ENCODE measurements at places on chromosomes 5 and 9.

DNA sequence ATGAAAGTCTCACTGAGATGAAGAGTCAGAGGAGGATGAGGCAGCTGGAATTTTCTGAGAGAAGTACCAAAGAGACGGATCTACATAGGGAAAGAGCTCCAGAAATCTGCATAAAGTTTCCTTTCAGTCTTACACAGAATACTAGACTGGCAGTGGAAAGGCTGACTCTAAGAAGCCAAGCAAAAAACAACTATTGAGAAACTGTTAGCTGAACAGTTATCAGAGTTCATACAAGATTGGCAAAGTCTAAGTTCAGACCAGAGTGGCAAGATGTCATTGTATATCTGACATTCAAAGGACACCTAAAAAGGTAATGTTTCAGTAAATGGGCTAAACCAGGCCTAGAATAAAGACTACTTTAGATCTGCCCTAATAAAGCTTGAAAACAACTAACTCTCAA lies 209.0 kb downstream of the KIAA0825 start:
- H3K27ac ChIP-seq: no peak overlapping the region
- H3K27me3 ChIP-seq: no peaks in the 10 kb centered on the region
- no peak for DNase-seq
- no peaks in the 10 kb centered on the region for H3K36me3 ChIP-seq

DNA sequence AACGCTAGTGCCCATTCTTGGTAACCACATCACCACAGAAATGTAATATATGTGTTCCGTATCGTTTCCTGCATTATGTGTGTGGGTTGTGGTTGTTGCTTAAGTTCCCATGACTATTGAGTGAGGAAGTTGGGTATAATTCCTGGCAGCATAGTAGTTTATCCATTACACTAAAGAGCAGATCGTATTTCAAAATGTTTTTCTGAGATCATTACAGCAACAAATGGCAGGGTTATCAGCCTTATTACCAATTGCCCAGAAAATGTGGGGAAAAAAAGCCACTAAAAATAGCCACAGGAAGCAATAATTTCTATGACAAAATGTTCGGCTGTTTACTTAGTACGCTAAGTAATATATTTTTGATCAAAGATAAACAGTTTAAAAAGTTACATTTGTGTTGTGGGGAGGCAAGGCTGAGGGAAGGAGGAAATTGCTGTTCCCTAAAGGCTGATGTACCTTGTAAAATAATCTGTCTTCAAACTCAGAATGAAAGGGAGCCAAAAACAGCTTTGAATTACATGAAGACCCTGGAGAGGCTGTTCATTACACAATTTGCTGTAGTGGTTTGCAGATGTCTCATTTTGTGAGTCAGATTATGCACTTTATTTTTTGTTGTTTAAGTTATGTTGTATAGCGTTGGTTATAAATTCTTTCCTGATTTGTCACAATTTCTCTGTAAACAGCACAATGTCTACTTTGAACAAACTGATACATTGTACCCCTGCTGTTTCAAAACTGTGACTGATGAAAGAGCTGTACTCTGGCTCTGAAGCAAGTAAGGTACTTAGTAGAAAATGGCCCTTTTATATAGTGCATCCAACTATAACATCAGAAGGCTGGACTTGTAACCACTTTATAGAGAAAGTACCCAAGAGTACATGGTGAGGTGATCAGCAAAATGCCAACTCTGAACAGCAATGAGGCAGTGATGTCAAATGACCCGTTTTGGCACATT lies 1028.5 kb downstream of the NR2F1-AS1 start:
- H3K4me3 ChIP-seq: no peak overlapping the region
- DNase-seq: no peak
- no peak overlapping the region for H3K27ac ChIP-seq
- no peaks in the 10 kb centered on the region for H3K4me1 ChIP-seq
- H3K36me3 ChIP-seq: no peaks in the 10 kb centered on the region
- H3K27me3 ChIP-seq: no peaks in the 10 kb centered on the region

GRCh38 chr5:122775550-122776542 lies 966 bp downstream of the SNX2 start:
- H3K4me3 ChIP-seq: peak overlapping the region; percentile 99
- no peak for DNase-seq
- H3K4me1 ChIP-seq: peaks cover 15% of the 10 kb centered on the region
- no peaks in the 10 kb centered on the region for H3K36me3 ChIP-seq
- peak overlapping the region; percentile 79 for H3K27ac ChIP-seq

DNA sequence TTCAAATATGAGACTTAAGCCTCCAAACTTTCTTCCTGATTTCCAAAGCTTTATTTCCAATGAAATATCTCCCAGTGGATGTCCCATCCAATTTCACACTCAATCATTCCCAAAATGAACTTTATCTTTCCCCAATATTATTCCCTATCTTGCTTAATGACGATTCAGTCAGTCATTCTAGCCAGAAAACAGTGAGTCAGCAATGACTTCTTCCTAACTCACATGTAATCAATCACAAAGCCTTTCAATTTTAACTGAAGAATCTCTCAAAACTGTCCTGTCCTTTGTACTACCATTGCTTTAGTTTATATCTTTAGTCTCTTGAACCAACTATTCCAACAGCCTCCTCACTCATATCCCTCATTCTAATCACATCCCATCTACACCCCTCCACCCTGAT lies 34.9 kb downstream of the NSA2 start:
- H3K27me3 ChIP-seq: no peaks in the 10 kb centered on the region
- H3K36me3 ChIP-seq: no peaks in the 10 kb centered on the region
- no peak overlapping the region for H3K4me3 ChIP-seq
- H3K27ac ChIP-seq: no peak overlapping the region

- H3K36me3 ChIP-seq: no peaks in the 10 kb centered on the region
- H3K4me3 ChIP-seq: no peak overlapping the region
- no peaks in the 10 kb centered on the region for H3K27me3 ChIP-seq
Measured at GRCh38 chr9:26058111-26058895, 380.1 kb upstream of the TUSC1 start.

DNA sequence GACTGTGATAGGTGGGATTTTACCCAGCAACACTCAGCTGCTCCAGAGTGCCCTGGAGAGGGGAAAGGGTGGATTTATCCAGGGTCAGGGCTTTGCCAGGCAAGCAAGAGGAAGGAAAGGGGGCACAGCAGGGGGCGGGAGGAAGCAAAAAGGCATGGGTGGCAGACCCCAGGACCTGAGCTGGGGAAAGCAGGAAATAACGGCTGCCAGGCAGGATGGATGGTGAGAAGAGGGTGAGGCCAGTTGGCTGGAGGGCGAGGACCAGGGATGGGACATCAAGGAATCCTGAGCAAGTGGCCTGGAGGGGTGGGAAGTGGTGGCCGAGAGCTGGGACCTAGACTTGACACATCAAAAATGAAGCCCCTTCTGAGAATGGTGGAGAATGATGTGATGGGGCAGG lies 64.2 kb downstream of the DUSP1 start:
- no peaks in the 10 kb centered on the region for H3K27me3 ChIP-seq
- no peak for DNase-seq
- H3K27ac ChIP-seq: no peak overlapping the region
- no peak overlapping the region for H3K4me3 ChIP-seq
- H3K36me3 ChIP-seq: no peaks in the 10 kb centered on the region
- no peaks in the 10 kb centered on the region for H3K4me1 ChIP-seq

Data from ascending aorta (tissue), 2 donors.